Brain pericyte (primary cell): ENCODE measurements at places on chromosomes 1 and 21.

DNA sequence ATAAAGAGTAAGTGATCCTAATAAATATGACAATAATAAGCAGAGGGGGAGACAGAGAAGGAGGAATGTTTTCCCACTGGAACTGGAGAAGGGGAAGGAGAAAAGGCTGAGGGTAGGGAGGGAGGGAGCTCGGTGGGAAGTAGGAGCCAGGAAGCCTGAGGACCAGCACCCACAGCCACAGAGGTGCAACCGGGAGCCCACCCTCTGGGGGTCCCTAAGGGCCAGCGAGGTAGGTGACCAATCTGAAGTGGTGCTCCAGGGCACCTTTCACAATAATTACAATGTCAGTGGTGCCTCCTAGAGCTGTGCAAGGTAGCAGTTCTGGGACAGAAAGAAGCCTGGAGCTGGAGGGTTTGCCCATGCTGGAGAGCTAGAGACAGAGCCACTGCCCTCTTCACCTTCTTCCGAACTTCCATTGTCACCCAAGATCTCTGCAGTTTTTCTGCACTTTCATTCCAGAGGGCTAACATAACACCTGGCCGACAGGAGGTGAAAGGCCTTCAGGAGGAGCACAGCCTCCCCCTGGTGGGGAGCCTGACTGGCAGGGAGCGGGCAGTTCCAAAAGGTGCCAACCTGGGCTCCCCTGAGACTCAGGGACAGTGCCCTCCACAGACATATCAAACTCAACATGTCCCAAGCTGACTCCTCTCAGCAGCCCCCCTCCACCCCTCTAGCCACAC lies 4.1 kb upstream of the AHCYL1 start:
- DNase-seq = no peak

GRCh38 chr1:236338096-236338495 lies 56.0 kb upstream of the EDARADD start:
- DNase-seq = no peak

DNA sequence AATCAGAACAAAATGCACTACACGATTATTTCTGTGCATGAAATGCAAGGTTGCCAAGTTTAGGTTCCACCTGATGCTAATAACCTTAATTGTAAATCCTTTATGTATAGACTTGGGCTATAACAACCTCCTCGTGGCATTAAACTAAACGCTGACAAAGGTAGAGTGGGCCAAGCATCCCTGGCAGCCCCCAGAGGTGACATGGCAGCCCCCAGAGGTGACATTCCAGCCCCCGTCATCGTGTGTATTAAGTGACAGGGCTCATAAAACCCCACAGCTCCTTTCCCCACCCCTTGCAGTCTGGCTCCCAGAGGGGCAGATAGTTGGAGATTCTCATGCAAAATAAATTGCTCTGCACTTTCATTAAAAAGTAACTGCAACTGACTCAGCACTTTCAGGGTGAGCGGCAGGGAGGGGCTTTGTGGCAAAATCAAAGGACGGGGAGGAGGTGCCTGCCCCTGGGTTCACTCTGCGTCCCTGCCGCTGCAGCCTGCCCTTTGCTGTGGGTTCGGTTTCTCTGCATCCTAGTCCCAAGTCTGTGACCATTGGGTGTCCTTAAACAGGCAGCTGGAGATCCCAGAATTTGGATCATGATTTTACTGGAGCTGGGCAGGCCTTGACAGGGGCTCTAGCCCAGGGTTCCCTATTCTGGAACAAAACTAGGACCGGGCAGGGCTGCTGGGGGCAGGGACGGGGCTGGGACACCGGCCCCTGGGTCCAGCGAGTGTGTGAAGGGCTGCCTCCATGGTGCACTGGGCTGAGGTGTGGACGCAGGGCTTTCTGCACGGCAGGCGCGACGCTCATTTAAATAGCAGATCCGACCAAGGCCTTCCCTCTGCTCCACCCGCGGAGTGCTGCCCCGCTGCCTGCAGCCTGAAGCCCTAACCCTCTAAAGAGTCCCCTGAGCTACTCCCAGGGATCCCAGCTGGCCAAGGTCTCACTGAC lies 234.9 kb upstream of the VAMP3 start:
- DNase-seq = no peak

DNA sequence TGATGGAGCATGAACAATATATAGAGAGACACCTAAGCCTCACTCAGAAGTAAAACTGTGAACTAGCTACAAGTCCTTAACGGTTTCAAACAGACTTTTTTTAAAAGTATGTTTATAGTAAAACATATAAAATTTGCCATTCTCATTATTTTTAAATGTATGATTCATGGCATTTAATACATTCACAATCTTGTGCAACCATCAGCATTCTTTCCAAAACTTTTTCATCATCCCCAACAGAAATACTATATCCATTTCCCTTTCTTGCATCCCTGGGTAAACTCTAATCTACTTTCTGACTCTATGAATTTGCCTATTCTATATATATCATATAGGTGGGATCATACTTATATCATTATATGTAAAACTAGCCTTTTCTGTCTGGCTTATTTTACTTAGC lies 25.5 kb downstream of the EVI5 start:
- no peak for DNase-seq

- DNase-seq = no peak
Observed at GRCh38 chr1:210707300-210708240, 378.9 kb downstream of the HHAT start.

GRCh38 chr1:200034262-200034557 lies 6.7 kb downstream of the NR5A2 start:
- no peak for DNase-seq
